ENCODE measurements at places on chromosomes 6 and 20.

DNA sequence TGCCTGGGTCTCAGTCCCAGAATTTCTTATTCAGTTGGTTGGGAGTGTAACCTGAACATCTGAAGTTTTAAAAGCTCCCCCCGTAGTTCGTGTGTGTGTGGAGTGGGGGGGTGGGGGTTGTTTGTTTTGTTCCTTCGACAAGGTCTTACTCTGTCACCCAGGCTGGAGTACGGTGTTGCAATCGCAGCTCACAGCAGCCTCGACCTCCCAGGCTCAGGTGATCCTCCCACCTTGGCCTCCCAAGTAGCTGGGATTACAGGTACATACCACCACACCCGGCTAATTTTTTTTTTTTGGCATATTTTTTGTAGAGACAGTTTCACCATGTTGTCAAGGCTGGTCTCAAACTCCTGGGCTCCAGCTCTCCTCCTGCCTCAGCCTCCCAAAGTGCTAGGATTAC is 3.1 kb downstream of the CCM2L start:
- DNase-seq, result no peak

- DNase-seq, result no peak
Observed at GRCh38 chr20:44572551-44573500, 9.6 kb upstream of the PKIG start.

DNA sequence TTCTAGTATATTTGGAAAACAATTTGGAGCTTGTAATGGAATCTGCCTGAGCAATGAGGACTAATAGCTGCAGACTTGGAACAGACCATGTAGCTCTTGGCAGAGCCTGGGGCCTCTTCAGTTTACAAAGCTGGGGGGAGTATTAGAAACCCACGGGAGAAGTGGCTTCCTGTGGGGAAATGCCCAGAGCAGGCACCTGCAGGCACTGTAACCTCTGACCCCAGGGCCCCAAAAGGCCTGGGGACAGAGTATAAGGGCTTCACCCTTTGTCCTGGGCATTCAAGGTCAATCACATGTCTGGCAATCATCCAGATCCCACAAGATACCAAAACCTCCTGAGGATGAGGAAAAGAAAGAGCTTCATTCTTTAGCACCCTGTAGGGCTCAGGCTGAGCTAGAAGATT is 19.4 kb downstream of the PKIG start:
- DNase-seq, result no peak

DNA sequence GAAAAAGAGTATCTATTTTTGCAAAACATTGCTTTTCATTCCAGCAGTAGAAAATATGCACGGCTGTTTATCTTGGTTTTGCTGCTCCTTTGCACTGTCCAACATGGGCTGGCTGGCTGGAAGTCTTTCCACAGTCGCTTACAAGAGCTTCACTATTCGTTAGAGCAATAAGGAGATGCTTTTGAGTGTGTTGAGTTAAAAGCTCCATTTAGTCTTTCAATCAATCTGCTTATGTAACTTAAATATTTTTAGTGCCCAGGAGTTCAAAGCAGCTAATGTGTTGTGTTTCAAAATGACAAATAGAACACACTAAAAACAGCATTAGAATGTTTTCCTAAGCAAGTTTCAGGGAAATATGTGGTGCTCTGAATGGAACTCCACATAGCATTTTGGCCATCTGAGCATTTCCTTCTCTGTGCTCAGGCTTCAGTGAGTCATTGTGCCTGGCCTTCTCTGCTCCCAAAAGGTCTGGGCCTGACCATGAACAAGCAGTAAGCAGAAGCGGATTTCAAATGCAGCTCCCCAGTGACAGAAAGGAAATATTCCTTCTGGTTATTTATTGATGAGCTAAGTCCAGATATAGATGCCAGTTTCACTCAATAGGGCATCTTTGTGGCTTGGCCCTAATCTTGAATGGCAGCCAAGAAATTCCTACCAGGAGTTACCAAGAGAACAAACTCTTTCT is 580.3 kb downstream of the TENT5A start:
- DNase-seq, result no peak

- no peak for DNase-seq
Observed at GRCh38 chr20:8656335-8656734, 412.6 kb upstream of the PLCB4 start.

GRCh38 chr20:43723186-43723585 is 3.6 kb downstream of the GTSF1L start:
- no peak for DNase-seq

- no peak for DNase-seq
Observed at GRCh38 chr20:6715401-6715941, 52.0 kb upstream of the BMP2 start.

DNA sequence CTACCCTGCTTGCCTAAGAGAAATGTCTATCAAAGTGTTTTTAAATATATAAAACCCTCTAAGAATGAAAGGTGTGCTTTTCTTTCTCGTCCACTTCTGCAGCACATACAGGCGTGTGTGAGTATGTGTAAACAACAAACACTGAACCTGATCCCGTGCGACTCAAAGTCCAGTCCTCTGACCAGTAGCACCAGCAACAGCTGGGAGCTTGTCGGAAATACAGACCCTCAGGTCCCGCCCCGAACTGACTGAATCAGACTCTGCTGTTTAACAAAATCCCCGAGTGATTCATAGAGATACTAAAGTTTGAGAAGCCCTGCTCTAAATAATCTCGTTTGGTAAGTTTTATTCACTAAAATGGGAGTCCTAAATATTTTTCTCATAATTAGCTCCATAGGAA is 208.0 kb upstream of the KCNQ5 start:
- DNase-seq, result no peak

DNA sequence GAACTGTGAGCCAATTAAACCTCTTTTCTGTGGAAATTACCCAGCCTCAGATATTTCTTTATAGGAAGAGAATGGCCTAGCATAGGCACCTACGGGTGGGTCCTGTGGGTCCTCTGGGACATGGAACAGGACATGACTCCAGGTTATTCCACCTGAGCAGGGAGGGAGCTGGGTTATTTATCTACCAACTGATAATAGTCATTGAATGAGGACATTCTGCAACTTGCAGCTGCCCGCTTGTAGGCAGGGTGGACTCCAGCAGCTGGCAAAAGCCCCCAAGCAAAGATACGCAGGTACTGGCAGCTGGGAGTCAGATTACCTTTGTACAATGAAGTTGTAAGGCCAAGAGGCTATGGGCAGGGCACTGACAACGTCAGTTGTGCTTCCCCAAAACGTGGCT is 1.4 kb upstream of the BANF2 start:
- no peak for DNase-seq

DNA sequence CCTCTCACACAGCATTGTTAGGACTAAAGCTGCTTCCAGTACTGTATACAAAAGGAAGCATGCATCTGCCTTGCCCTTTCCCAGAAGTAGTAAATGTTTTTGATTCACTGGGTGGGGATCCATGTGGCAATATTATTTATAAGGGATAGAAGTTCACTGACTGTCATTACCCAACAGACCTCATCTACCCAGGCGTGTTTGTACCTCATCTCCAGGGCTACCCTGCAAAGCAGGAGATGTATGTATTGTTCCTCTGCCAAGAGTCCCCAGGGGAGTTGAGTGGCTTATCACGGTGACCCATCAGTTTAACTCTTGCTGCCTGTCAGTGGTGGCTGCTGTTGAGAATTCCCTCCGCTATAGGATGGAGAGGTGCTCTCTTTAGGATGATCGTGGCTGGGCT is 42.5 kb downstream of the SLC24A3 start:
- no peak for DNase-seq

DNA sequence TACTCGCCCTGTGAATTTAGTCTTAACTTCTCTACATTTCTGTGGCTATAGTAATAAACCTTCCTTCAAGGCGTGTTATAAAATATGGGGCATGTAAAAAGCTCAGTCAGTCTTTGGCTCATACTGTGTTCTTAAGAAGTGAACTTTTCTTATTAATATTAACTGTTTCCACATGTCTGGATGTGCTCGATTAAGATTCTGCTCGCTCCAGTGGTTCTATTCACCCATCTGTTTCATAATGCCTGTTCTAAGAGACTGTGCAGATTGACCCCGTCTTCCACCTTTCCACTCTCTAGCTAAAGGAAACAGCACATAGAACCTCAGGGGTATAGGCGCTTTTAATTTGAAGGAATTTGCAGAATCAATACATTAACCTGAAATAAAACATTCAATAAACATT is 99.9 kb downstream of the L3MBTL3 start:
- no peak for DNase-seq

GRCh38 chr6:33654831-33655554 is 33.9 kb downstream of the ITPR3 start:
- no peak for DNase-seq

DNA sequence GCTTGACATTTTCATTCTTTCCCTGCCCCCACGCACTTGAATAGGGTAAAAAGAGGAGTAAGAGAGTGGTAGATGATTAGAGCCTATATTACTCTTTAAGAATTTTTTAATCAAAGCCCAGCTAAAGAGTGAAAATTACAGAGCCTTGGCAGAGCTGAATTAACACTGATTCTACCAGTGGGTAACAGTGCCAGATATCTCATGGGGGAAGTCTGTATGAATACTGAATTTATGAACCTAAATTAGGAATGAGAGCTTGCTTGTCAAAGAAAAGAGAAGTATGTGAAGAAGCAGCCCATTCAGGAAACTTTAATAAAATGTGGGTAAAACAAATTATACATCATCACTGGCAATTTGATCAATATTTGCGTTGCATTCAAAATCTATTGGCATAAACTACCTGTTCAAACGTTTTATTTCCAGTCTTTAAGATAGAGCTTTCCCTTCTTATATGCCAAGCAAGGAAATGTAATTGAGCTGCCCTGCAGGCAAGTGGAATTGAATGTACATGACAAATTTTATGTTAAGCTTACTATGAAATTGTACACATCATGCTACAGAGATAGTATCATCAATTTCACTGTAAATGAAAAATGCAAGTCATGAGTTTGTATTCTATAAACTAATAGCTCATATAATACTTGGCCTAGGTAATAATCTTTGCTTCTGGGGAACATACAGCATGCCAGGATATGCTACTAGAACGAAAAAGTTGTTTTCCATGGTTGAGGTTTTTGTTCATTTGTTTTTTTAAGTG is 14.5 kb downstream of the SOBP start:
- DNase-seq, result no peak

DNA sequence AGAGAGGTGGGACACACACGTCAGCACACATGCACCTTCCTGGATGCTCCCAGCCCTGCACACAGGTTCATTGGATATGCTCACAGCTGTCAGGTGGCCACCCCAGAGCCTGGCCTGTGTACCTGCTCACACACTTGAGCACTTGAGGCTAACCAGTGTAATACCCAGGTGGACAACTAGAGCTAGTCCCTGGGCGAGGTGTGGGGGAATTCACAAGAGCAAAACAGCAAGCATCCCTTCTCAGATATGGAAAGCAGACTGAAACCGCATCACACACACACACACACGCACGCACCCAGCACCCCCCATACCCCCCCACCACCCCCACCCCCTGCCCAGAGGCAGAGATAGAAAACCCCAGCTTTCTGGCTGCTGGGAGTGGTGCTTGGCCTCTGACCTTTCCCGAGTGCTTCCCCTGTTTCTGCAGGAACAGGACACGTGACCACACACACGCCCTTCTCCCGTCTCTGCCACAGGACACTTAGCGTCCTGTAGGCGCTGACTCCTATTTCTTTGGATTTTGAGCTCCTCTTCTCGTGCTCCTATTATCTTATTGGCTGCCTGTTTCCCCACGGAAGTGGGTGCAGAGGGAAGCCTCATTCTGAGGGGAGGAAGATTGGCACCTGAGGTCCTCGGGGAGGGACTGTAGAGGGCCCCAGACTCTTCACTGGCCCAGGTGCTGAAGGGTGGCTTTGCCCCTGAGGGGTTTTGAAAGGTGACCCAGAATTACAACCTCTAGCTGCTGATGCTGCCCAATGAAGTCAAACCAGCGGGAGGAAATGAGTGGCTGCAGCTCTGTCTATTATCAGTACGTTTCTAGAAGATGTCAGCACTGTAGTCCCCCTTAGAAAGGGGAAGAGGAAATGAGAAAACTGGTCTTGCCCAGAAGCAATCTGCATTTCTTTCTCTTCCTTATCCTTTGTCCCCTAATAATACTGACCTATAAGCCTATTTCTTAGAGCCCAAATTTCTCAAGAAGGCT is 65.8 kb downstream of the SYTL3 start:
- DNase-seq, result no peak

- no peak for DNase-seq
Observed at GRCh38 chr6:84912472-84913322, 148.3 kb upstream of the TBX18 start.

GRCh38 chr6:26363882-26364701 is 906 bp upstream of the BTN3A2 start:
- no peak for DNase-seq

GRCh38 chr20:49937027-49937929 is 1.1 kb downstream of the RNF114 start:
- no peak for DNase-seq

GRCh38 chr6:167137081-167137480 is 14.2 kb downstream of the CCR6 start:
- DNase-seq, result no peak

GRCh38 chr20:51404297-51405060 is 138.0 kb downstream of the NFATC2 start:
- DNase-seq, result no peak

- no peak for DNase-seq
Observed at GRCh38 chr20:10616212-10616611, 57.6 kb downstream of the JAG1 start.

- no peak for DNase-seq
Observed at GRCh38 chr6:117613920-117614560, 11.7 kb upstream of the GOPC start.

DNA sequence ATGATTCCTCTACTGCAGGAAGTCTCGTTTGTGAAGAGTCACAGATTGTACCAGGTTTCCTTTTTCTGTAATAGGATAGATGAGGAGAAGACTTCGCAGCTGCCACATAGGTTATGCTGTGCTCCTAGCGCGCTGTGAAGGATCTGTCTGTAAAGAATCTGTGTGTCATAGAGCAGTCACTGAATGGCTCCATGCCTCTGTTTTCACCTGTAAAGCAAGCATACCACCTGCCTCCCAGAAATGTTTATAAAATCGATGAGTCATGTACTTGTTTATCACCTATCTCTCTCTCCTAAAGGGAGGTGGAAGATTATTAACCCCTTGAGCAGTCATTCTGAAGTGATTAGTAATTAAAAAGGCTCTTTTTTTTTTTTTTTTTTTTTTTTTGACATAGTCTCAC is 86.6 kb downstream of the TFAP2B start:
- DNase-seq, result no peak

GRCh38 chr6:128919412-128920180 is 36.7 kb downstream of the LAMA2 start:
- DNase-seq, result no peak

DNA sequence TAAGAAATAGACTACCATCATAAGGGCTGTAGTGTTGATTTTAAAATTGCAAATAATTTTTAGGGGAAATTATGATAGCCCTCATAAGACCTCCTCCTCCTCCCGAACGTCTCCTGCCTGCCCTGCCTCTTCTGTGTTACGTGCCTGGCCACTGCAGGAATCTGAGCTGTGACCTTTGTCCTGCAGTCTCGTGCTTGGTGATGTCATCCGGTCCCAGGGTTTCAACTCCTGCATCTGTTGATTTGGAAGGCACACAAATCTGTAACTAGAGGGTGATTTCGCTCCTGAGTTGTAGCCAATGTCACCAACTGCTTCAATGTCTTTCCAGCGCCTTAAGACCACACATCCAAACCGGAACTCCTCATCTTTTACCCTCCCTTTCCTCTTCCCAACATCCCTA is 163.2 kb downstream of the AIG1 start:
- no peak for DNase-seq

GRCh38 chr6:169340395-169340794 is 86.7 kb upstream of the THBS2 start:
- no peak for DNase-seq
